ENCODE measurements at places on chromosomes 13 and 19.

- DNase-seq, result no peak
Observed at GRCh38 chr13:73954808-73955207, 179.4 kb downstream of the KLF12 start.

GRCh38 chr19:1968279-1969175 is 27.6 kb downstream of the CSNK1G2 start:
- no peak for DNase-seq

DNA sequence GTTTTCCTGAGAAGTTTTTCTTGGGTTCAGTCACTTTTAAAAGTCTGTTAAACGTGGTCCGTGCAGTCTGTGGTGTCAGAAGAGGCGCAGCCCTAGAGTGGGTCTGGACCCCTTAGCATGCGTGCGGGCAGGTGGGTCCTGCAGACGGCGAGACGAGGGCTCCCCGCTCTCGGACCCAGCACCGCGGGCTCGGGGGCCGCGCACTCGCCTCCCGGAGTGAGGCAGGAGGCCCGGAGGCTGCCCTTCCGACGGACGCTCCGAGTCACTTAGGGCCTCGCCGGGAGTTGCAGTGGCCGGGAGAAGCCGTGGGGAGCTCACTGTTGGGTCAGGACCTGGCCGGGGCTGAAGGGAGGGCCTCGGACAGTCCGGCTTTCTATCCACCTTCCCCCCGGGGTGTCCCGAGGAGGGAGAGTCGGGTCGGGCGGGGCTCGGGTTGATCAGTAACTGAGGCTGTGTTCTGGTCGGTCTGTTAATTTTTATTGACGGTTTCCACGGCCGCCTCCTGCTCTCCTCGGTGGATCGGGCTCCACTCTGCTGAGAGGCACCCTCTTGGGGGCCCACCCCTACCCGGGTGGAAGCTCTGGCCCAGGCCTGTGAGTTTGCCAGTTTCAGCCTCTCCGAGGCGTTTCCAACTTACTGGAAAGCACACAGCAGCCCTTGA is 1.3 kb downstream of the PTBP1 start:
- DNase-seq, result peak; percentile 32

DNA sequence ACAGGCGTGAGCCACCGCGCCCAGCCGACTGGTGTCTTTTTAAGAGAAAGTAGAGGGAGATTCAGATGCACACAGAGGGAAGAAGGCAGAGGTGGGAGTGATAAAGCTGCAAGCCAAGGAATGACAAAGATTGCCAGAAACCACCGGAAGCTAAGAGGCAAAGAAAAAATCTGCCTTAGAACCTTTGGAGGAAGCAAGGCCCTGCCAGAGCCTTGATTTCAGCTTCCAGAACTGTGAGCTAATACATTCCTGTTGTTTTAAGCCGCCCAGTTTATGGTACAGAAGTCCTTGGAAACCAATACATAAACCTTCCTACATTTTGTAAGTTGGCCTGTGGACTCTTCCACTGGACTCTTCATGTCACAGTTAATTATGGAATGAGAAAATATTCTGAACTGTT is 71.7 kb upstream of the SOX21 start:
- no peak for DNase-seq

DNA sequence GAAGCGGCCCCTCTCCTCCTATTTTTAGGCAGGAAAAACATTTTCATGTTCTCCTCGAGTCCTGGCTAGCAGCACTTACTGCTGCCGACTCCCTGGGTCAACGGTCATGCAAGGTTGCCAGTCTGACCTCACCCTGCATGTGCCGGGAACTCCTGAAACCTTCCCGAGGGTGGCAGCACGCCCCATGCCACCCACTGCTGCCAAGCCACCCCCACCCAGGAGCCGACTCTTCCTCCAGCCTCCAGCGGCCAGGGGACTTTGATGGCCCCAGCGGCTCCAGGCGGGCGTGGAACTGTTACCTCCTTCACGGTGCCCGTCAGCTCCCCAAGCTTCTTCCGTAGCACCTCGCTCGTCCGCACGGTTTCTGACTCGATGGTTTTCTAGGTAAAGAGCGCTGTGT is 8.7 kb downstream of the TIMM44 start:
- DNase-seq, result no peak
